ENCODE measurements at places on chromosomes 2 and 18. TPM values are rescaled to one million over a fixed set of nuclear protein-coding genes. Genes with fewer than 3 reads are reported as not detected.

LYPD1 gene
- 1.9 TPM for total RNA-seq

KLHL14 gene
- under 0.01 TPM for total RNA-seq

CPO gene
- total RNA-seq: 0.19 TPM

EMILIN1 gene
- 1.4 TPM for total RNA-seq

DSC2 gene
- not detected for total RNA-seq

BAZ2B gene
- 130 TPM for total RNA-seq

PSMD14 gene
- total RNA-seq: 129 TPM

MROH2A gene
- not detected for total RNA-seq

LIPG gene
- total RNA-seq: 80.9 TPM

CNDP1 gene
- not detected for total RNA-seq

DCDC2C gene
- not detected for total RNA-seq

C1D gene
- total RNA-seq: 20.3 TPM

PLEKHM3 gene
- 12.4 TPM for total RNA-seq

MEP1B gene
- not detected for total RNA-seq

PDCD1 gene
- not detected for total RNA-seq

AGXT gene
- total RNA-seq: not detected

SIX3 gene
- total RNA-seq: not detected

LYG2 gene
- not detected for total RNA-seq

KCNK3 gene
- not detected for total RNA-seq

DLX1 gene
- total RNA-seq: 0.29 TPM

HIBCH gene
- total RNA-seq: 14.2 TPM

REG3A gene
- total RNA-seq: not detected

OR6B2 gene
- total RNA-seq: not detected

RESP18 gene
- not detected for total RNA-seq

GALNT14 gene
- not detected for total RNA-seq

ACTR1B gene
- 64.3 TPM for total RNA-seq

SOX11 gene
- not detected for total RNA-seq

TEKT4 gene
- not detected for total RNA-seq

TRPM8 gene
- total RNA-seq: not detected

ABCG8 gene
- not detected for total RNA-seq

FSHR gene
- total RNA-seq: not detected
